Epithelial cell of proximal tubule (primary cell): ENCODE measurements at places on chromosomes 5 and 9.

DNA sequence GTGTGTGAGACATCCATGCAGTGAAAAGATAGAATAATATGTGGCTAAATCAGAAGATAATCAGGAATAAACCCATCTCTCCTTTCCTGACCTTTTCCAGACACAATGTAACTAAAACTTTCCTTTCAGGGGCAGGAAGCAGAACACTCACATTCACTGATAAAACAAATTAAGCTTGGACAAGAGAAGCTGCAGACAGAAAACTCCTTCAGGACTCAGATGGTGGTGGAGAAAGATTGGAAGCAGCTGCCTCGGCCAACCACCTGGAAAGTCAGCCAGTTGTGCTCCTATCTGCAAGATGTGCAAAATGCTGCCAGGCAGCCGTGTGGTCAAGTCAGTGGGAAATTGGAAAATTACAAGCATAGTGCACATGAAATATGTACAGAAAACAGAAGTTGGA lies 26.9 kb downstream of the RASEF start:
- DNase-seq, result no peak

GRCh38 chr9:136950656-136951276 lies 1.3 kb upstream of the LCN12 start:
- DNase-seq, result no peak

- DNase-seq, result no peak
Measured at GRCh38 chr5:154176181-154176580, 14.4 kb upstream of the GALNT10 start.

GRCh38 chr9:109238655-109239054 lies 71.6 kb upstream of the FRRS1L start:
- DNase-seq, result no peak

- DNase-seq, result no peak
Measured at GRCh38 chr9:96621618-96622017, 2.0 kb upstream of the CDC14B start.
